Endothelial cell of coronary artery (primary cell): ENCODE measurements at places on chromosomes 5 and 9. TPM values are rescaled to one million over a fixed set of nuclear protein-coding genes. Genes with fewer than 3 reads are reported as not detected.

The FER gene
- total RNA-seq = 19.6 and 24.1 TPM in 2 replicates

The AFAP1L1 gene
- total RNA-seq = 92.1 and 118 TPM in 2 replicates

The PIP5K1B gene
- total RNA-seq = under 0.01 TPM in 1 of 2 replicates, not detected in the other

The MAN1B1 gene
- 54.5 and 71.4 TPM in 2 replicates for total RNA-seq

The PCDHA4 gene
- 0.75 and 1.1 TPM in 2 replicates for total RNA-seq

The SPINK6 gene
- not detected in 2 replicates for total RNA-seq
